Peyer's patch (tissue), 4 donors: ENCODE measurements at places on chromosomes 4 and X.

DNA sequence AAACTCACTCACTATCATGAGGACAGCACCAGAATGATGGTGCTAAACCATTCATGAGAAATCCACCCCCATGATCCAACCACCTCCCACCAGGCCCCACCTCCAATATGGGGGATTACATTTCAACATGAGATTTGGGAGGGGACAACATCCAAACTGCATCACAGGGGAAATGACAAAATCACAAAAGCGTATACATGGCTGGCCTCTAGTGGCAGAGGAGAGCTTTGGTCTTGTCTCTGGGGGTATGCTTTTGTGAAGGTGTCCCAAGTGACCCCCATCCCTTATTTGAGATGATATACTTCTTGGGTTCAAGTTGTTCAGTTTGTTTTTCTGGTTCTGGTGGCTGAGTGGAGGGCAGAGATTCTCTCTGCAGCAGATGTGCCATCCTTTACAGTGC lies 8.5 kb upstream of the SETD7 start:
- no peak for DNase-seq

DNA sequence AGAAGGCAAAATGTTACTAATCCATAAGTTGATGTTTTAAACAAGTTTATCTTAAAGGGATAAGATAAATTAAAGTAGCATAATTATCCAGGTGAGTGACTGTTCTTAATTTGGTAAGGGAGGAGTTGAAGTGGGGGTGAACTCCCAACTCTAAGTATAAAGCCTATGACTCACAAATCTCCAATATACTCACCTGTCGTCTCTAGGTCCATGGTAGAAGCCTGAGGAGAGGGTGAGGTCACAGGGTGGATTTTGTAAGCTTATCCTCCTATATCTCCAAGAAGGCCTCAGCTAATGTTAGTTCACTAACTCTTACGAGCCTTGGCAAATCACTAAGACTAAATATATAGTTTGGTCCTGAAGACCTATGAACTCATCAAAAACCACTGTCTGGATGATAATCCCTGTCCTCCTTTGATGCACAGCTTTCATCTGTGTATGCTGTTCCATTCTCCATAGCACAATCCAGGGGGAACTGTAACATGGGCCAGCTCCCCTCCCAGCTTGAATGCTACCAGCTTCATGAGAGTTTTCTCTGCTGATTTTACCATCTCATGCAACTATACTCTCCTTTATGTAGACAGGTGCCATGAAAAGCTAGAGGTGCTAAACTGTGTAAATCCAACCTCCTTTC lies 158.7 kb downstream of the BTC start:
- no peak for DNase-seq

DNA sequence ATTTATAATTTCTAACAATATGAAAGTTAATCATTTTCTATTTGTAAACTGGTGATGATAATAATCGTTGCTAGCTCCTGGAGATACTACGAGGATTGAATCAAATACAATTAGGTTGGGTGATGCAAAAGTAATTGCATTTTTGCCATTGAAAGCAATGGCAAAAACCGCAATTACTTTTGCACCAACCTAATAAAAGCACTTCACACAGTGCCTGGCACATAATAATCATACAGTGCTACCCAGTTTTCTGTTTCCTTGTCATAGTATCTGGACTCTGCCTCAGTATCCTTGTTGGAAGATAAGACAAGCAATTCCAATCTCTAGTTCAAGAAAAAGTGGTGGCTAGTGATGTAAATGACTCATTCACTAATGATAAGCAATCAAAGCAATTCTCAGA lies 176.8 kb upstream of the TRPC5 start:
- DNase-seq = no peak

DNA sequence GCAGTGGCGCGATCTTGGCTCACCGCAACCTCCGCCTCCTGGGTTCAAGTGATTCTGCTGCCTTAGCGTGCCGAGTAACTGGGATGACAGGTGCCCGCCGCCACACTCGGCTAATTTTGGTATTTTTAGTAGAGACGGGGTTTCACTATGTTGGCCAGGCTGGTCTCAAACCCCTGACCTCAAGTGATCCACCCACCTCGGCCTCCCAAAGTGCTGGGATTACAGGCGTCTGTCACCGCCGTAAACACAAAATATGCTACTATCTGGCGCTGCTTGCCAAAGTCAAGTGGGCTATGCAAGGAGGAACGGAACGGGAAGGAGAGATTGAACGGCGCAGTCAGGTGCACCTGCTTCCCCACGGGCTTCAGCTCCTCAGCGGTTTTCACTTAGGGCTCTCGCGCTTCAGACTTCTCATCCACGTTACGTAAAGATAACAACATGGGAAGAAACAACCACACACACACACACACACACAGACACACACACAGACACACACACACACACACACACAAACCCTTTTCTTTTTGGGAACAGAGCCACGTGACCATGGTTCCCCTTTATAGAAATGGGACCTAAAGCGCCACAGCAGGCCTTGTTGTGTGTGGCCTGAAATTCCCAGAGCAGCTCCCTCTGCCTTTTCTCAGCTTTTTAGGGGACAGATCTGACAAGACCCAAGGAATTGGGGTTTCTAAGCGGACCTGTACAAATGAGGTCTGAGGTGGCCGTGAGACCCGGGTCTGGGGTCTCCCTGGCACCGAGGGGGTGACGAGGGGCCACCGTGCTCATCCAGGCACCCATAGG lies 1.5 kb downstream of the P2RY8 start:
- DNase-seq = peak; percentile 70
